Type B pancreatic cell (in vitro differentiated cells): ENCODE measurements at places on chromosomes 5 and 9. TPM values are rescaled to one million over a fixed set of nuclear protein-coding genes. Genes with fewer than 3 reads are reported as not detected.

Gene PROB1
- total RNA-seq: 0.69 and 1.3 TPM in 2 replicates

Gene NR2F1
- 6.6 and 126 TPM in 2 replicates for total RNA-seq

Gene C9orf57
- not detected in 2 replicates for total RNA-seq

Gene GFI1B
- total RNA-seq: 0.45 TPM in 1 of 2 replicates, not detected in the other

Gene FOXD4
- total RNA-seq: 0.17 and 0.75 TPM in 2 replicates

Gene SELENOP
- 65.5 and 96.2 TPM in 2 replicates for total RNA-seq

Gene SMIM33
- not detected in 2 replicates for total RNA-seq

Gene EXOSC2
- 38.9 and 57.2 TPM in 2 replicates for total RNA-seq

Gene ARID3C
- total RNA-seq: 0.26 TPM in 1 of 2 replicates, not detected in the other

Gene SLIT3
- total RNA-seq: 17.0 and 56.6 TPM in 2 replicates

Gene ALDH1B1
- total RNA-seq: 13.3 and 29.1 TPM in 2 replicates

Gene GMCL2
- not detected in 2 replicates for total RNA-seq

Gene ADAMTS19
- 9.3 and 12.7 TPM in 2 replicates for total RNA-seq

Gene SPARC
- 454 and 973 TPM in 2 replicates for total RNA-seq

Gene HARS2
- 35.3 and 39.3 TPM in 2 replicates for total RNA-seq

Gene GABRG2
- 0.24 and 0.36 TPM in 2 replicates for total RNA-seq

Gene SPATA31A1
- not detected in 2 replicates for total RNA-seq

Gene NSG2
- 3.1 and 3.9 TPM in 2 replicates for total RNA-seq

Gene PCDHB2
- total RNA-seq: 33.7 and 36.3 TPM in 2 replicates

Gene FST
- total RNA-seq: 2.5 and 7.6 TPM in 2 replicates

Gene FOXD1
- 1.3 and 15.9 TPM in 2 replicates for total RNA-seq

Gene UBE2QL1
- total RNA-seq: 5.6 and 6.9 TPM in 2 replicates

Gene SHC3
- total RNA-seq: 4.8 and 5.3 TPM in 2 replicates

Gene PCDHGB5
- total RNA-seq: 2.6 and 8.1 TPM in 2 replicates

Gene TTLL11
- total RNA-seq: 5.8 and 8.6 TPM in 2 replicates

Gene ATP10B
- total RNA-seq: 4.0 and 4.6 TPM in 2 replicates

Gene TAS2R1
- not detected in 2 replicates for total RNA-seq

Gene CDKN2B
- 18.4 and 64.0 TPM in 2 replicates for total RNA-seq

Gene RNF208
- 12.1 and 15.7 TPM in 2 replicates for total RNA-seq

Gene CERCAM
- 47.3 and 60.8 TPM in 2 replicates for total RNA-seq

Gene TOPORS
- total RNA-seq: 16.7 and 18.4 TPM in 2 replicates

Gene TRIM7
- total RNA-seq: 0.58 and 0.76 TPM in 2 replicates

Gene PCDHA5
- total RNA-seq: 0.97 and 2.1 TPM in 2 replicates

Gene TIMD4
- not detected in 2 replicates for total RNA-seq

Gene ARL14EPL
- not detected in 2 replicates for total RNA-seq

Gene SYNPO
- total RNA-seq: 2.8 and 24.5 TPM in 2 replicates

Gene NEUROG1
- 3.7 TPM in 1 of 2 replicates, not detected in the other for total RNA-seq

Gene MYOZ3
- total RNA-seq: 0.17 and 6.1 TPM in 2 replicates

Gene ACOT12
- total RNA-seq: 0.46 and 0.74 TPM in 2 replicates

Gene EXD3
- total RNA-seq: 15.5 and 19.5 TPM in 2 replicates

Gene ANKRD31
- total RNA-seq: 0.34 and 0.45 TPM in 2 replicates

Gene ADAMTS13
- total RNA-seq: 4.4 and 12.9 TPM in 2 replicates

Gene KIAA0825
- total RNA-seq: 3.1 and 4.2 TPM in 2 replicates

Gene ABCA2
- 44.7 and 47.7 TPM in 2 replicates for total RNA-seq

Gene GCNT4
- total RNA-seq: 7.1 and 8.3 TPM in 2 replicates

Gene OR5C1
- not detected in 2 replicates for total RNA-seq

Gene NUDCD2
- 23.0 and 30.4 TPM in 2 replicates for total RNA-seq

Gene TAF11L4
- not detected in 2 replicates for total RNA-seq

Gene CBY3
- not detected in 2 replicates for total RNA-seq

Gene NR2F1-AS1
- 1.8 and 19.0 TPM in 2 replicates for total RNA-seq

Gene TLX3
- total RNA-seq: 2.1 and 7.8 TPM in 2 replicates

Gene FLT4
- total RNA-seq: 0.45 and 3.4 TPM in 2 replicates

Gene IRX2
- 31.4 and 42.2 TPM in 2 replicates for total RNA-seq

Gene SLC22A4
- total RNA-seq: 1.3 and 2.0 TPM in 2 replicates

Gene CRAT
- total RNA-seq: 14.5 and 28.4 TPM in 2 replicates

Gene OMD
- total RNA-seq: not detected in 2 replicates

Gene ASB6
- 20.7 and 22.4 TPM in 2 replicates for total RNA-seq

Gene SLC2A6
- total RNA-seq: 8.2 and 9.7 TPM in 2 replicates
